NCI-H2081 treated with DMSO at 0.1 percent for 48 hours (cell line): ENCODE measurements at places on chromosomes 7 and 10.

DNA sequence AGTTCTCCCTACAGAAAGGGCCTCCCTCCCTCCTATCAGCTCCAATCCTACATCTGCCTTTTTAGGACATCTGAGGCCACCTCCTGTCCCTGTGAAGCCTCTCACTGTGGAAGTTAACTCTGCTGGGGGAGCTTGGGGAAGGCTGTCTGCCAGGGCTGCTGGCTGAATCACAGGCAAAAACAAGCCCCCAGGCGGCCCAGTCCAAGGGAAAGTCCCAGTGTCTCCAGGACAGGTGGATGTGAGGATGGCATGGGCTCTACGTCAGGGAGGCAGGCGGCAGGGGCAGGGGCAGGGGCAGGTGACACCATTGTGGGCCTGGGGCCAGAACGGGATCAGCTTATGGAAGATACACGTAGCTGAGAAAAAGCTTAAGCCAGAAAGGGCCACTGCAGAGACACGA is 240.2 kb downstream of the MAD1L1 start:
- no peak for DNase-seq

DNA sequence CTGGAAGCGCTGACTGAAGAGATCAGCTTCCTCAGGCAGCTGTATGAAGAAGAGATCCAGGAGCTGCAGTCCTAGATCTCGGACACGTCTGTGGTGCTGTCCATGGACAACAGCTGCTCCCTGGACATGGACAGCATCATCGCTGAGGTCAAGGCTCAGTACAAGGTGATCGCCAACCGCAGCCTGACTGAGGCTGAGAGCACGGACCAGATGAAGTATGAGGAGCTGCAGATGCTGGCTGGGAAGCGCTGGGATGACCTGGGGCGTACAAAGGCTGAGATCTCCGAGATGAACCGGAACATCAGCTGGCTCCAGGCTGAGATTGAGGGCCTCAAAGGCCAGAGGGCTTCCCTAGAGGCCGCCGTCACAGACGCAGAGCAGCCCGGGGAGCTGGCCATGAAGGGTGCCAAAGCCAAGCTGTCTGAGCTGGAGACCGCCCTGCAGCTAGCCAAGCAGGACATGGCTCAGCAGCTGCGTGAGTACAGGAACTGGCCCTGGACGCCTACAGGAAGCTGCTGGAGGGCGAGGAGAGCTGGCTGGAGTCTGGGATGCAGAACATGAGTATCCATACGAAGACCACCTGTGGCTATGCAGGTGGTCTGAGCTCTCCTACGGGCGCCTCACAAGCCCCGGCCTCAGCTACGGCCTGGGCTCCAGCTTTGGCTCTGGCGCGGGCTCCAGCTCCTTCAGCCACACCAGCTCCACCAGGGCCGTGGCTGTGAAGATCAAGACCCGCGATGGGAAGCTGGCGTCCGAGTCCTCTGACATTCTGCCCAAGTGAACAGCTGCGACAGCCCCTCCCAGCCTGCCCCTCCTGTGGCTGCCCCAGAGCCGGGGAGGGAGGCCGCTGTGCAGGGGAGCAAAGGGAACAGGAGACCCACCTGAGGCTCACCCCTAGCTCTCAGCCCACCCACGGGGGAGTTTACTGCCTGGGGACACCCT is 24.9 kb upstream of the AMPH start:
- DNase-seq = no peak

- DNase-seq = no peak
Measured at GRCh38 chr10:132485391-132485790, 52.2 kb upstream of the INPP5A start.

DNA sequence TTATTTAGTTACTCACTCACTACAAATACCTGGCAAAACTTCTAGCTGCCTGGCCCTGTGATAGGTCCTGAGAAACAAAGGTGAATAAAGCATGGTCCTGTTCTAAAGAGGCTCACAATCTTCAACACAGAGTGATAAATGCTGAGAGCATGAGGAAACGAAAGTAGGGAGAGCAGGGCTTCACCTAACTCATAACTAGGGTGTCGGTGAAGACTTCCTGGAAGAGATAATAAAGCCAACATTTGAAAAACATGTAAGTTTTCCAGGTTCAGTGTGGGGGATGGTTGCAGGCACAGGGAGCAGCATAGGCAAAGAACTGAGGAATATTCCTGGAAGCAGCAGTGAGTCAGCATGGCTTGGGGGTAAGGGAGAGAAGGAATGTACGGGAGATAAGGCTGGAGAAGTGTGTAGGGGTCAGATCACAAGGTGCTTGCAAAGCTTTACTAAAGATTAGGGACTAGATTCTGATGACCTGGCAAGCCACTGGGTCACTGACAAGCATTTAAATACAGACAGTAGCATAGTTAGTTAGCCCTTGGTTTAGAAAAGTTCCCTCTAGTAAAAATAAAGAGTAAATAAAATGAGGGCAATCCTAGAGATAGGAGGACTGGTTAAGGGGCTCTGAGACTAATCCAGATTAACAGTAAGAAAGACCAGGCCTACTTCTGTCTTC is 5.1 kb downstream of the KEL start:
- no peak for DNase-seq

- no peak for DNase-seq
Measured at GRCh38 chr7:80653244-80653643, 14.8 kb downstream of the CD36 start.

DNA sequence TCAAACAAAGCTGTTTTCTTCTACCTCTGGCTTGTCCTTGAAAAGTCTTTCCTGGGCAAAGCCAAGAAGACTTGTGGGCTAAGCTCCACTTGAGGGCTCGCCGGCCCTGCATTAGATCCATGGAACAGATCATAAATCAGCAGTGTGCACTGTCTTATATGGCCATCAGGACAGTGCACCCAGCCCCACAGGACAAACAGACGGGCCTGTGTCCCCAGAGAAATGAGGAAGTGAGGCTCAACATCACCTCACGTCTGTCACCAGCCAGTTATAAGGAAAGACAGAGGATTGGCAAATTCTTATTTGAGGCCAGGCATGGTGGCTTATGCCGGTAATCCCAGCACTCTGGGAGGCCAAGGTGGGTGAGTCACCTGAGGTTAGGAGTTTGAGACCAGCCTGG is 12.3 kb upstream of the IFT22 start:
- no peak for DNase-seq

GRCh38 chr10:132700156-132701098 is 85.5 kb downstream of the NKX6-2 start:
- peak; percentile 0 for DNase-seq

DNA sequence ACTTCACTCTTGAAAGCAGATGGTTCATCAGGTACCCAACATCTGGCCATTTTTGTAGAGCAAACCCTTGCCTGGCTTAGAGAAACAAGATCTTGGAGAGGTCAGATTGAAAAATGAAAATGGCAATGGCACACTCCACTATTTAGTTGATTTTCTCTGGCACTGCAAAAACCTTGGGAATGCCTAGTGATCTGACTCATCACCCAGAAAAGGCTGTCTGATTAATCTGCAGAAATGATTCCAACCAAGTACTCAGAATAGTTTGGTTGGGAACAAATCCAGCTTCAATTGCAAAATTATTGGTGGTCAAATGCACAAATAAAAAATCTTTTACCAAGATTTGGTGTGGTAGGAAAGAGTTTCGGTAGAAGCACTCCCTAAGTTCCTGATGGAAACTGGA is 351.2 kb downstream of the PHTF2 start:
- no peak for DNase-seq

GRCh38 chr10:17234431-17234945 is 6.4 kb downstream of the VIM start:
- DNase-seq = no peak

- DNase-seq = no peak
Measured at GRCh38 chr10:60175441-60175971, 214.2 kb downstream of the ANK3 start.

DNA sequence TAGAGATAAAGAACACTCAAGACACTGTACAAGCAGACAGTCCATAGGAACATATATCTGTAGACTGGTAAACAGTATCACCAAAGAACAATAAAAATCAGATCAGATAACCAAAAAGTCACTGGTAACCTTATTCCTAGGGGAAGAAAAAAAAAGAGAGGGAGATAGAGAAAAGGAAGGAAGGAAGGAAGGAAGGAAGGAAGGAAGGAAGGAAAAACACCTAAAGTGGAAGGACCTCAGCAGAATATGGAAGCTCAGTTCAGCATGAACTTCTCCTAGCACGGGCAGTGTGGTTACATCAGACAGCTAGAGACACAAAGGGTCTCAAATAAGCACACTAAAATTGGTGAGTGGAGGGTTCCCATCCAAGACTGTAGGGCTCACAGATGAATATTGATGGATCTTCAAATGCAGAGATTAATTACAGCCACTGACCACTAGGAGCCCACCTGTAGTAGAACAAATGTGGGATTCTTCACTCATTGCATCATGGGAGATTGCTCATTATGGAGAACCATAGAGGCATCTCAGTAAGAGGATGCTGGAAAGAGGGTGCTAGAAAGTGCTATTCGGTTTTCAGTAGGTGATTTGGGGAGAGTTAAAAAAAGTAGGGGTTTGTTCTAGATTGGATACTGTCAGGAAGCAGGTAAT is 293.4 kb upstream of the C7orf33 start:
- DNase-seq = no peak

- DNase-seq = no peak
Measured at GRCh38 chr10:28624351-28624750, 53.0 kb upstream of the BAMBI start.

GRCh38 chr10:43681220-43681619 is 32.5 kb upstream of the ZNF32 start:
- DNase-seq = no peak
